Sigmoid colon (tissue), 7 donors: ENCODE measurements at places on chromosomes 11 and 22. TPM values are rescaled to one million over a fixed set of nuclear protein-coding genes. Genes with fewer than 3 reads are reported as not detected.
A peak's percentile ranks its signal among the peaks of the same experiment; 100 is the strongest.

DNA sequence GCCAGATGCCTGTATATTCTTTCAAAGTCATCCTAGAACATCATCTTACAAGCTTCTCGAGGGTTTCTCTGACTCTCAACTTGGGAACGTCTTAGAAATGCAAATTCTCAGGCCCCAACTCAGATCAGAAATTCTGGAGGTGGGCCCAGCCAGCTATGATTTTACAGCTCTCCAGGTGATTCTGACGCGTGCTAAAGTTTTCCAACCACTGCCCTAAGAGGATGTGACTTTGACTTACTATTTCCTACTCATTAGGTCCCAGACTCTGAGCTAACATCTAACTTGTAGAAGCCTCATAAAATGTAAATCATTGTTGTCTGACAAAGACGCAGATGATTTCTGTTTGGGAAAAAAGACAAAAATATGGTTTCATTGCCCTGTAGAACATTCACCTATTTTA, 61.1 kb downstream of the IRAG1 start:
- H3K36me3 ChIP-seq: peaks cover 28% of the 10 kb centered on the region
- H3K27me3 ChIP-seq: no peaks in the 10 kb centered on the region
- no peak overlapping the region for H3K27ac ChIP-seq
- no peak overlapping the region for H3K4me3 ChIP-seq
- no peak for DNase-seq

DNA sequence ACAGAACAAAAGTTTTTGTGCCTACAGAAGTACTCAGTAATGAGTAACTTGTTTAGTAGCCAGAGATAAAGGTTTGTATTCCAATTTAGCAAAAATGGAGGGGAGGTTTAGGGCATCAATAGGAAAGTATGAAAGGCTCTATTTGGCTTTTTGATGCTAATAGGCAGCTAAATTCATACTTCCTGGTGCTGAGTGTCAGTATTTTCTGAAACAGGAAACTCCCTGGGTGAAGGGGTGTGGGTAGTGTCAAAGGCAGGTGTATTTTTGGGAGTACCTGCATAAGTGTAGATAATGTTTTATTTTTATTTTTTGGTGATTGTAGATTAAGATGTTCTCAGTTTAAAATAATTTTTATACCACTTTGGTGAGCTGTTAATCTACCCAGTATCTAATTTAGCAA, 29.3 kb upstream of the MMP7 start:
- no peak for DNase-seq
- H3K4me3 ChIP-seq: no peak overlapping the region
- peak overlapping the region; percentile 71 for H3K27ac ChIP-seq
- H3K27me3 ChIP-seq: no peaks in the 10 kb centered on the region
- H3K4me1 ChIP-seq: peaks cover 28% of the 10 kb centered on the region
- H3K36me3 ChIP-seq: no peaks in the 10 kb centered on the region

GRCh38 chr22:26718488-26718887, 61.1 kb downstream of the MIAT start:
- DNase-seq: no peak
- H3K4me3 ChIP-seq: no peak overlapping the region
- no peak overlapping the region for H3K27ac ChIP-seq
- H3K36me3 ChIP-seq: no peaks in the 10 kb centered on the region

The RASD2 gene
- 20.6 TPM for polyA plus RNA-seq

GRCh38 chr22:29397791-29398190, 9.4 kb upstream of the AP1B1 start:
- H3K27ac ChIP-seq: no peak overlapping the region
- peaks cover 17% of the 10 kb centered on the region for H3K4me1 ChIP-seq
- H3K4me3 ChIP-seq: no peak overlapping the region
- no peak for DNase-seq
- no peaks in the 10 kb centered on the region for H3K27me3 ChIP-seq

DNA sequence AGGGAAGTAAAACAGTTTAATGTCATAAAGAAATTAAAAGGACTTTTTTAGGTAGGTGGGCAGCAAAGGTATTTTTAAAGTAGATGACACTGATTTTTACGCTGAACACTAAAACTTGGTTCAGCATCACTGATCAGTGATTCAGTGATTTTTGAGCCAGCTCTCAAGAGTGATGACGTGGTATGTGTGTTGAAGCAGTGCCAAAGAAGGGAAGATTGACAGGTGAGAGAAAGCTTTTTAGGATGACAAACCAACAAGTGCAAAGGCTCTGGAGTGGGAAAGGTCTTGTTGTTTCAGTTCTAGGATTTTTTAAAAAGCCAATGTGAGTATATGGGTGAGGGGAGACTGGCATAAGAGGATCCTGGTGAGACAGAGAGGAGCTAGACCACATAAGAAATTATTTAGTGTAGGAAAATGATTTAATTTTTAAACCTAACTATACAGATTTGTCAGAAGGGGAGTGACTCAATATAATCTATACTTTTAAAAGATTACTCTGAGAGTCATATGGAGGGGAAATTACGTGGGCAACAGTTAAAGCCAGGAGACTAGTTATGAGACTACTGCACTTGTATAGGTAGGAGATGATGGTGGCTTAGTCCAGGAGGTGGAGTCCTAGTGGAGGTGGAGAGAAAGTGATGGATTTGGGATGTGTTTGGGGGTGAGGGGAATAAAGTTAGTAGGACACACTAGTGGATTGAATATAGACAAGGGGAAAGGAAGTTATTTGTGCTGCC, 17.6 kb upstream of the CALCB start:
- no peak overlapping the region for H3K4me3 ChIP-seq
- H3K4me1 ChIP-seq: no peaks in the 10 kb centered on the region
- H3K27ac ChIP-seq: no peak overlapping the region
- no peaks in the 10 kb centered on the region for H3K36me3 ChIP-seq
- H3K27me3 ChIP-seq: no peaks in the 10 kb centered on the region

GRCh38 chr22:37126383-37126782, 16.9 kb upstream of the TMPRSS6 start:
- H3K4me1 ChIP-seq: no peaks in the 10 kb centered on the region
- no peak overlapping the region for H3K4me3 ChIP-seq

The SCN2B gene
- polyA plus RNA-seq: 0.23 TPM

- H3K27me3 ChIP-seq: peaks cover 30% of the 10 kb centered on the region
- H3K4me1 ChIP-seq: peaks cover 6% of the 10 kb centered on the region
- DNase-seq: peak; percentile 66
- no peak overlapping the region for H3K27ac ChIP-seq
Measured at GRCh38 chr11:1202776-1203504, 19.9 kb upstream of the MUC5B start.

The UBQLN3 gene
- not detected for polyA plus RNA-seq

The ZNF70 gene
- polyA plus RNA-seq: 0.60 TPM

DNA sequence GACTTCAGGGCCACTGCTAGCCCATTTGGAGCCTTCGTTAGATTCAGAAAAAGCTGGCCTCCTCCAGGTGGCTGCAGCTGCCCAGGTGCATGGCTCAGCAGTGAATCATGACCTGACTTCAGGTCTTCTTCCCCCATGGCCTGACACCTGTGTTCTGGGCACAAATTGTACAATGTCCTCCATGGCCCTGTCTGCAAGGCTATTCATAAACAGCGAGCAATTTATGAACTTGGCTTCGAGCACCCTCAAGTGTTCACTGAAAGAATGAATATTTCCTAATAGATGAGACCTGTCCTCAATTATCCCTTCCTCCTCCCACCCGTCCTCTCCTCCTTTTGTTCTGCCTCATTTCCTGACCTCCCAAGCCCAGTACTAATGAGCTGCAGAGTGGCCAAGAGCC, 12.2 kb upstream of the VPS37C start:
- H3K4me3 ChIP-seq: no peak overlapping the region
- H3K27ac ChIP-seq: no peak overlapping the region
- DNase-seq: peak; percentile 19
- no peaks in the 10 kb centered on the region for H3K27me3 ChIP-seq
- no peaks in the 10 kb centered on the region for H3K36me3 ChIP-seq
- H3K4me1 ChIP-seq: no peaks in the 10 kb centered on the region
